A549 treated with CpdA at 1 μM for 4 hours (cell line): ENCODE measurements at places on chromosomes 3 and 15. TPM values are rescaled to one million over a fixed set of nuclear protein-coding genes. Genes with fewer than 3 reads are reported as not detected.

The SGO1 gene
- total RNA-seq = 14.8 to 19.4 TPM (median 15.6 TPM) in 5 replicates

The POPDC2 gene
- 0.18 to 0.37 TPM (median 0.22 TPM) in 4 of 5 replicates, not detected in the other for total RNA-seq

The GOLGA6L4 gene
- total RNA-seq = 0.68 to 2.1 TPM (median 0.91 TPM) in 5 replicates

The CTXN2 gene
- total RNA-seq = 0.03 to 0.05 TPM (median 0.04 TPM) in 3 of 5 replicates, not detected in the others
